Fibroblast of upper back skin (primary cell): ENCODE measurements at places on chromosomes 1 and 21.
A peak's percentile ranks its signal among the peaks of the same experiment; 100 is the strongest.

- no peak for DNase-seq
Measured at GRCh38 chr1:165524639-165525285, 19.0 kb upstream of the LRRC52 start.

GRCh38 chr1:12209495-12209832 lies 20.4 kb upstream of the VPS13D start:
- no peak for DNase-seq

- no peak for DNase-seq
Measured at GRCh38 chr1:51526248-51526647, 7.2 kb upstream of the EPS15 start.

DNA sequence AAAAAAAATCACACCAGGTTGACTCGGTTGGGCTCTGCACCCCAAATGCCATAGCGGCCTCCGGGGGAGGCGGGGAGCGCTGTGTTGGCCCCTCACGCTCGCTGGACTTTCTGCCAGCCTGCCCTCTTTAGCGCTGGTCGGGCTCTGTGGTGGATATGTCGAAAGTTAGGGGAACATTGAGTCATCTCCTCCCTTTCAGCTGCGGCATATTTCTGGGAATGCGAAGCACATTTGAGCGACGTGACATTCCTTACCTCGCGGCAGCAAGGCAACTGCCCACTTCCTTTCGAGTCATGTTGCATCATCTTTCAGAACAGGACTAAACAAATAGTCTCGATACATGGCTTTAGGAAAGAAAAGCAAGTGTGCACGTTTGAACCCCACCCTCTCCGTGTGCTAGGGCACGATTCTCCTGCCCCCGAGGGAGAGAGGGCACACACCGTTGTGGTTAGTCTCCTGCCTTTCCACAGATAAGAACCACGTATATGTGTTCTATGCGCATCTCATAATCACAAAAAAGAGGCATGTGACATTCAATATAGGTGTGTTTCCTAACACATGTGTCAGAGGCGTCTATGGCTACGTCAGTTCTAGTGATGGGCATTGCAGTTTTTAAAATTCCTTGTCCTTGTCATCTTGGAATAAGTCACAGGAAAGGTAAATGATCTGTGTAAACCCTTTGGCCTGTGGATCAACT lies 105.9 kb upstream of the SLC45A1 start:
- peak; percentile 99 for DNase-seq

GRCh38 chr1:223224465-223224864 lies 81.4 kb upstream of the TLR5 start:
- DNase-seq, result no peak

- no peak for DNase-seq
Measured at GRCh38 chr21:41979335-41979734, 25.5 kb upstream of the C2CD2 start.

DNA sequence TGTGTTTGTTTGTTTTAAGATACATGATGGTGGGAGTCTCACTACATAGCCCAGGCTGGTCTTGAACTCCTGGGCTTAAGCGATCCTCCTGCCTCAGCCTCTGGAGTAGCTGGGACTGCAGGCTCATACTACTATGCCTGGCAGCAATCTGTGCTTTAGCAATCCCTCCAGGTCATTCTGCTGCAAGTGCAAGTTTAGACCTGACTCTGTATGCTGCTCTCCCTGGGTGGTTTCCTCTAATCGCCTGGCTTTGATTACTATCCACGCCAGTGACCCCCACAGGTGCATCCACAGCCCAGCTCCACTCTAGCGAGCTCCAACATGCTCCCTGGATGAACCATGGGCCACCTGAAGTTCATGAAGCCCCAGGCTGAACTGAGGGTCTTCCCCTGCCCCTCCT lies 15.5 kb upstream of the PABPC4 start:
- DNase-seq, result no peak

GRCh38 chr1:30804352-30804751 lies 46.8 kb upstream of the LAPTM5 start:
- DNase-seq, result no peak

DNA sequence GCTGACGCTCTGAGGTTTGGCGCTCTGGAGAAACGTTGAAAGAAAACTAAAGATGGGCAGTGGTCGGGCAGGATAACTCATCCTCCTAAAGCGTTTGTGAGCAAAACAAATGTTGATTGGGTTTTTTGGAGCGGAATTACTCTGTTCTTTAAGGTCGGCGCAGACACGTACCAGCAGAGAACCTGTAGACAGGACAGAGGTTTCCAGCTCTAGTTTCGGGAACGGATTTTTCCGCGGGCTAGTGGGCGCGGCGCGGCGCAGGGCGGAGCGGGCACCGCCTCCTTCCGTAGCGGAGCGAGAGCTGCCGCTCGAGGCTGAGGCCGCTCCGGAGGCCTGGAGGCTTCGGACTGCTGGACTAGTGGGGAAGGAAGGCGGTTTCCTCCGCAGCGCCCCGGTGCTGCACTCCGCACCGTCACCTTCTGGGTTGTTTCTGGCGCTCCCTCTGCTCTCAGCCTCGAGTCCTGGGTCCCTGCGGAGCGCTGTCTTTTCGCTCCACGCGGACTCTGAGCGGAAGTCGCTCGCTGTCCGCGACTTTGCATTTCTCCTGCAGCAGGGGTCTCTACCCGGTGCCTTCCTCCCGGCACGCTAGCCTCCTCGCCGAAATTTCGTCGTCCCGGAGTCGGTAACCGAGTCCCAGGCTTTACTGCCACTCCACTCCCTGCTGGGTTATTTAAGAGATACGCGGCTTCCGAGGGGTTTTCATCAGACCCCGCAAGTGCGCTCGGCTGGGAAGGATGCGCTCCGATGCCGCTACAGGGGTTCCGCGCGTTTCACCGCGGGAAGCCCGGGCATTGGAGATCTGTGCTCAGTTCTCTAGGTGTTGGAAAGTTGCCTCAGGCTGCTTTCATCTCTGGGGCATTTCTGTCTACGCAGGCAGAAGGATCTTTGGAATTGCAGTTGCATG lies 7.0 kb downstream of the FOXD2 start:
- DNase-seq, result no peak

GRCh38 chr1:72936151-72936740 lies 653.9 kb upstream of the NEGR1 start:
- DNase-seq, result peak; percentile 43

- peak; percentile 34 for DNase-seq
Measured at GRCh38 chr1:165501970-165502348, 41.8 kb upstream of the LRRC52 start.

DNA sequence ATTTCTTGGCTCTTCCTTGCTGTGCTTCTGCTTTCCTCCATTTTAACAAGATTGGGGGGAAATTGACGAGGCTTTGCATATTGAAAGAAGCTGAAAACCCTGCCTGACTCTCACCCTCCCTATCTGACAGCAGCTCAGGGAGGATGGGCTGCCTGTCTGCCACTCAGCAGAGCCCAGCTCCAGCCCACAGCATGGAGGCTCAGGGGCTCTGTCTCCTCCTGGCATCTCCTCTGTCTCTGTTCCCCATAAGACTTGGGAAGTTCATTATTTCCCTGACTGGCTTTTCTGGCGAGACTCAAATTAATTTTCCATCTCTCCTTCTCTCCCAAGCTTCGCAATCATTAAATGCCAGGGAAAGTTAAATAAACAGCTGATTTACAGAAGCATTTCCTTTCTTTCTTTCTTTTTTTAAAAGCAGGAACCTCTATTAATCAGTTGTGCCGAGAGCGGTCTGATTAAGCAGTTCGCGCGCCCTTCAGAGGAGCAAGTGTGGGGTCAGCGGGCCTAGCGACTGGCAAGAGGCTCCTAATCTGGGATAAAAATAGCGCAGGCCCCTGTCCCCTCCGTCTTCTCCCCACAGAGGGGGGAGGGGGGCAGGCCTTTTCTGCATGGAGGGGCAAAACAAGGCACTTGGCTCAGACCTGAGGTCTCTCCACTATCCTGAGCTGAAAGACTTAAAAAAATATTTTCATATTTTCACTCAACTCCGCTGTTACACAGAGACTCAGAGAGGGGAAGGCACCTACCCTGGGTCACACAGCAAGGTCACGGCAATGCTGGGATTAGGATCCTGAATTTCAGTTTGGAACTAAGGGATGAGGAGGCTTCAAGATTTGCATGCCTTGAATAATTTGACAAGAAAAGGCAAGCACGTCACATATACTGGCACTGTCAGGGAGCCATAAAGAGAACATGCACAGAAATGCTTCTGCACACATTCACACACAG lies 170.4 kb downstream of the ACTL8 start:
- DNase-seq, result no peak

DNA sequence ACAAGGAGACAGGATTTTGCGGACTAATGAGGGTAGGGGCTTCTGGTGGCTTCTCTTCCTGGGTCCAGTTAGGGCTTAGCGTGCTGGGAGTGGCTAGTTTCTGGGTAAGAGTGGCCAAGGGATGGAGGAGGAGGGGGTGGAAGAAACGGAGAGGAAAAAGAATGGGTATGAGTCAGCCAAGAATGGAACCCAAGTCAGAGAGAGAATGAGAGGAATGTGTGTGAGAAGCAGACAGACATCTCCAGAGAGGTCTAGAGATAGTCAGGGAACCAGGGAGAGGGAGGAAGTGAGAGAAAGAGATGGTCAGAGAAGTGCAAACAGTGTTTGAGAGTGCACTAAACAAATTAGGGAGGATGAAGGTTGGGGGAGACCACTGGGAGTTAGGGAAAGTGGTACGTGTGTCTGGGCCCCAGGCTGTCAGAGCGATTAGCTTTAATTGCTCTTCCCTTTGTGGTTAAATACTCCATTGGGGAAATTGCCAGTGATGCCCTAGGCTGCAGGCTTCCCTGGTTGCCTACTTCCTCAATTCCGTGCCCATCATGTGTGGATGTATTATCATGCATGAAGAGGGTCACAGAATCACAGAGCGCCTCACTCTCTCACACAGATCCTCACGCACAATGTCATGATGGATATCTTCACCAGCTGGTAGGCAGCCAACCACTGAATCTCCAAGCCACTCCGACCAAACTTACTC lies 1.4 kb downstream of the PEA15 start:
- peak; percentile 93 for DNase-seq

DNA sequence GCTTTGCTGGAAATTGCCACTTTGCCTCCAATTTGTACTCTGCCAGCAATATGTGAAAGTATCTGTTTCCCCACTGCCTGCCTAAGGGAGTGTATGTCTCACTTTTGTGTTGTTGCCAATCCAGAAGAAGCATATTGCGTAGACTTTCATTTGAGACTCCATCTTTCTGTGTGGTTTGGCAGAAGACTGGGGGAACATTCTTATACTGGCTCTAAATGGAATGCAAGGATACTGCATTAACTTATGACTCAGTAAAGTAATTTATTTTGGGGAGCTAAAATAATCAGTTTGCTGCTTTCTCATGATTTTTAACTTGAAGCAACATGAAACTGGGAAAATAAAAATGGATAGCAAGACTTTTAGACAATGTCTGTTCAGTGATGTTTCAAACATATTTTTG lies 107.7 kb upstream of the TMPRSS2 start:
- peak; percentile 99 for DNase-seq

- DNase-seq, result no peak
Measured at GRCh38 chr1:95382000-95382786, 148.2 kb downstream of the RWDD3 start.

- peak; percentile 18 for DNase-seq
Measured at GRCh38 chr1:158095737-158096335, 84.9 kb upstream of the CD1D start.

- no peak for DNase-seq
Measured at GRCh38 chr1:2865571-2866421, 64.3 kb upstream of the TTC34 start.

DNA sequence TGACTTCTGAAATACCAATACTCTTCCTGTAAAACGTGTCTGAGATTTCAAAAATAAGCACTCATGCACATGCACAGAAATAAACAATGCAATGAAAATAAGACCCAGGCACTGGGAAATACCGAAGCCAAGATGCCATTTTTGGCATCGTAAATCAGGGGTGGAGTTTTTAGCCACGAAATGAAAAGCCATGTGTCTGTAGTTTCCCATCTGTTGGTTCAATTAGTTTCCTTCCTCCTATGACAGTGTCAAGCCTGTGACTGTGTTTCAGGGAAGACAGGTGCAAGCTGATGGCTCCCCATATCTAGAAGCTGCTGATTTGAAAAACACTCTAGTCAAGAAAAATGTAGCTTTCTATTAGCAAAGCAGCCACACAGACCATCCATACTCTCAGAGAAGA lies 480.4 kb upstream of the CAMK1G start:
- DNase-seq, result no peak

DNA sequence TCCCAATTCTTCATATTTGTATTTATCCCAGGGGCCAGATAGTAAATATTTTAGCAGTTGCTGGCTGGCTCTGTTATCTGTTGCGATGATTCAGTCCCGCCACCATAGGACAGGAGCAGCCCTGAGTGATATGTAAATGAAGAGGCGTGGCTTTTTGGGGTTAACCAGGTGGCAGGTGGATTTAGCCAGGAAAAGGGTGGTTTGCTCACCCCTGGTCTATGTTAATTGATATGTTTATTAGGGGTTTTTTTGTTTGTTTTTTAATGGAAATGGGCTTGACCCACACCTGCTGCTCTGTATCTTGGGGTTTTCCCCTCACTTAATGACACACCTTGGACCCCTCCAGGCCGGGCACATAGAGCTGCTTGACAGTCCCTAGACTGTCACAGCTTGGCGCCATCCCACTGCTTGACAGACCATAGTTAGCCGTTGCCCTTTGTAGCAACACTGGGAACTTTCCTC lies 62.8 kb downstream of the PIK3CD start:
- DNase-seq, result no peak

DNA sequence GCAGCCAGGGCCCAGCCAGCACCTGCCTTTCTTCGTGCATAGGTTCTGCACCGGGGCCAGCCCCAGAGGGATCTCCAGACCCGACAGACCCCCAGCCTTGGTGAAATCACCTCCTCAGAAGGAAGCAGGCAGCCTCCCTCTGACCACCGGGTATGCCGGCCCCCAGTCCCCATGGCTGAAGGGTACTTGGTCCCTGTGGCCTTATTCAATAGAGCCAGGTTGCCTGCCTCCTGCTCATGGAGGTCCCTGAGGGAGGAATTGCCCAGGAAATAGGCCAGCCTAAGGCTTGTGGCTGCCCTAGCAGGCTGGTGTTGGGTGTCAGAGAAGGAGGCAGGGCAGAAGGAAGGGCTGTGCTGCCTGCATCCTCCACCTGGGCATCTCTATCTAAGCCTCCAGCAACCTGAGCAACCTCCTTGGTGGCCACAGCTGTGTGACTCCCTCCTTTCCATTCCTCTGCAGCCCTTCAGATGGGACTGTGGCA lies 338.2 kb upstream of the VAMP3 start:
- DNase-seq, result no peak

DNA sequence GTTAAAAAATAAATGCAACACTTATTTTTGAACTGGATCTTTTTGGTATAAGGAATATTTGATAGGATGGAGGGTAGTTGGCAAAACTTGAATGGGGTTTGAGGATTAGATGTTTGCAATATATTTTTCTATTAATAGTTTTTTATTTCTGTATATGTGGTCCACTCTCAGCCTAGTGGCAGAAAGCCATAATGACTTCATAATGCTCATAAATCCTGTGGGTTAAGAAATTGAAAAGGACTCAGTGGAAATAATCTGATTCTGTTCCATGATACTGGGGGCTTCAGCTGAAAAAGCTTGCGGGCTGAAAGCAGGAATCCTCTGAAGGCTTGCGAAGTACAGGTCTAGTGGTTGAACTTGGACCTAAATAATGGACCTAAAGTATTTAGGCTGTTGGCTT lies 1028.6 kb upstream of the PRMT6 start:
- DNase-seq, result peak; percentile 6

DNA sequence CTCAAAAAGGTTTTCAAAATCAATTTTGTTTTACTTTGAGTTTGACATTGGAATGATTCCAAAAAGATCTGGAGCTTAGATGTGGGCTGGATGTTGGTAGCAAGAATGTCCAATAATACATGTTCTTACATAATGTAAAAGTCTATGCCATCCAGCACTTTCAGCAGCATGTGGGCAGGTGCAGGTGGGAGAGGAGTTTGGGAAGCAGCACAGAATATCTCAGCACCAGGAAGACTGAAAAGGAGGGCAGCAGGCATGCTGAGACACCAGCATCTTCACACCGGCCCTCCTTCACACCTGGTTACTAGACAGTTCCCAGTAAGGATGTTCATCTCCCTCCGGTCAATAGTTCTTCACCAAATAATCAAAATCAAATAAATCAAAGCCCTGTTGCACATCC lies 166.6 kb downstream of the ZBTB18 start:
- DNase-seq, result no peak
